Nephron progenitor cell (in vitro differentiated cells): ENCODE measurements at places on chromosomes 3 and 15.

GRCh38 chr15:40282869-40283614 lies at the start of gene ANKRD63:
ANKRD63 (minus strand) TSS chr15:40283064; CDS start chr15:40282586, 478 bp downstream.
- DNase-seq, result peak; percentile 60

- no peak for DNase-seq
Measured at GRCh38 chr3:40714771-40715345, 190.1 kb downstream of the ZNF621 start.

DNA sequence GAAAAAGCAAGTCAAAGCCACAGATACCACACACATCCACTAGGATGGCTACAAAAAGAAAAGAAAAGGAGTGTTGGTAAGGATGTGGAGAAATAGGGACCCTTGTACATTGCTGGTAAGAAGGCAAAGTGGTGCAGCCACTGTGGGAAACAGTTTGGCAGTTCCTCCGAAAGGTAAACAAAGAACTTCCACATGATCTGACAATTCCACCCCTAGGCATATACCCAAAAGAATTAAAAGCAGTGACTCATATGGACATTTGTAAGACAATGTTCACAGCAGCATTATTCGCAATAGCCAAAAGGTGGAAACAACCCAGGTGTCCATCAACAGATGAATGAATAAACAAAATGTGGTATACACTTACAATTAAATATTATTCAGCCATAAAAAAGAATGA lies 22.2 kb upstream of the GMPPB start:
- DNase-seq, result no peak

DNA sequence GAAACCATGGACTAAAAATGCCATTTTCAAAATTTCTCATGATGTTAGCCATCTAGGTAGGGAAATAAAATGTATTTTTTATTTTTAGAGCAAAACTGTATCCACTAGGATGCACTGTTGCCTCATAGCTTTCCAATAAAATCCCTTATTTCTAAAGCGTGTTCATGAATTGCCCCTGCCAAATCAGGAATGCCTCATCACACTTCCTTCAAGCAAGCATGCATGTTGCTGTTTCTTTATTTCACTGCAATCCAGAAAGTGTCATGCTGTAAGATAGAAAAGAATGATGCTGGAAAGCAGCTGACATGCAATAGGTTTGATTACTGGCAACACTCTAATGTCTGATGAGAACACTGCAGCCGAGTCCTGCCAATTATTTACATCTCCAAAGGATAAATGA lies 239.5 kb downstream of the CHL1 start:
- DNase-seq, result no peak

GRCh38 chr3:131356006-131356595 lies 25.5 kb upstream of the NUDT16 start:
- DNase-seq, result no peak

DNA sequence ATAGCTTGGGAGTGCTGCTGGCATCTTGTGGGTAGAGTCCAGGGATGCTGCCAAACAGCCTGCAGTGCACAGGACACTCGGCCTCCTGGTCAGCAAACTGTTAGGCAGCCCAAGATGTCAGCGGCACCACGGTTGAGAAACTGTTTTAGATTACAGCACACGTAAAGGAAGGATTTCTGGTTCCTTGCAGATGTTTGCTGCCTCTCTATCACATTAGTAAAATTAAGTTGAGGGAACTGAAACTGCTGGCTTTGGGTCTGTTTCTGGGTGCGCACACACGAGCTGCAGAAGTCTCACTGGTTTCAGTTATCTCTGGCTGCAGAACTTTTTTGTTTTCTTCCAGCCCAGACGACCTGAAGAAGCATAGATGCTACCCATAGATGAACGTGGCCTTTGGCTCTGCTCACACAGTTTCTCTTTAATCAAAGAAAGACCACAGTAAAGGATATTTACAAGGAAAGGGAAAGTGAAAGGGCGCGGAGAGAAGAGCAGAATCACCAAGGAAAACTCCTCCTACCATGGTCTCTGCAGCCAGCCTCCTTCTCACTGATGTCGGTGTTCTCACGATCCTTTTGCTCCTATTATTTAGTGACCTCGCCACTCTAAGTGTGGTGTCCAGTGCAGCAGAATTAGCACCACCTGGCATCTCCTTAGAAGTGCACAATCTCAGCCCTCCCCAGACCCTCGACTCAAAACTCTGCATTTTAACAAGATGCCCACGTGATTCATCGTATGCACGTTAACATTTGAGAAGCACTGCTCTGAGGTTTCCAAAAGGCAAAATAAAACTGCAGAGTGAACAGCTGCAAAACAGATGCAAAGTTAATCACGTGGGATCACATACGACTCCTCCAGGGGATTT lies 50.6 kb upstream of the AKAP13 start:
- no peak for DNase-seq

DNA sequence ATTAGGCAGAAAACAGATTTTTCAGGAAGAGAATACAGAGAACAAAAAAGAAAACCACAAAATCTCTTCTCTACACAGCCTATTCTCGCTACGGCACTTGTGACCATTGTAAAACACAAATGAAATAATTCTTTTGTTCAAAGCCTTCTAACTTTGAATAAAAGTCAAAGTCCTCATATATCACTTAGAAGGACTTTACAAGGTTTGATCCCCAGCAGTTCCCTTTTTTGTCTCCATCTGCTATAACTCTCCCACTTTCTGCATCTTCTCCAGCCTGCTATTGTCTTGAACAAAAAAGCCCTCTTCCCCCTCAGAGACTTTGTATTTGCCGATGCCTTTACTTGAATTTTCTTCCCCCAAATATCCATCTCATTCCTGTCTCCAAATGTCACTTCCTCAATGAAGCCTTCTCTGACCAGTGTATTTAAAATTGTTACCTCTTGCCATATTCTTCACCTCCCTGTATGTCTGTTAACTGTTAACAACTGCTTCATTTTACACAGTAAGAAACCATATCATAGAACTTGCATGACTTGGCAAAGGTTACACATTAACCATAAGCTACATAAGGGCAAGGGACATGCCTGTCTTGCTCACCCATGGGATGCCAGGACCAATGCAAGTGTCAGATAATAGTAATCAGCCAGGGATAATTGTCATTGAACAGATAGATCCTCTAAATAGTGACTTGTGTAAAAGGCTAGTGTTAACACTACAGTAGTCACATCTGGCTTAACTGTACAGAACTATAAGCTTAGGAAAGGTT lies 122.4 kb downstream of the CBLB start:
- DNase-seq, result no peak

DNA sequence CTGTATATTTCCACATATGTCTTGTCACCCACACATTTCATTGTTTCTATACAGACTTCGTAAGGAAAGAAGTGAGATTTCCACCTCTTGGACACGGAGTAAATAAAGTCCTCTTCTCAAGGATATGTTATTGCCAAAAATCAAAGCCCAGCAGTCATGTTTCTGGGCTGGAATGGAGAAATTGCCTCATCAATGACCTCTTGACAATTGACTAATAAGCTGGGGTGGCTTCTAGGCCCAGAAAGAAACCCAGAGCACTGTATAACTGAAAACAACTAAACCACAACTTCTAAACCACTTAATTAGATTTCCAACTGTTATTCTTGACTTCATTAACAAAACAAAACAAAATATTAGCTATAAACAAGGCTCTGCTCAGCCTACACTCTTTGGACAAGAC lies 56.4 kb upstream of the SLC24A5 start:
- DNase-seq, result no peak

GRCh38 chr15:88835646-88836045 lies 32.4 kb downstream of the ACAN start:
- no peak for DNase-seq

DNA sequence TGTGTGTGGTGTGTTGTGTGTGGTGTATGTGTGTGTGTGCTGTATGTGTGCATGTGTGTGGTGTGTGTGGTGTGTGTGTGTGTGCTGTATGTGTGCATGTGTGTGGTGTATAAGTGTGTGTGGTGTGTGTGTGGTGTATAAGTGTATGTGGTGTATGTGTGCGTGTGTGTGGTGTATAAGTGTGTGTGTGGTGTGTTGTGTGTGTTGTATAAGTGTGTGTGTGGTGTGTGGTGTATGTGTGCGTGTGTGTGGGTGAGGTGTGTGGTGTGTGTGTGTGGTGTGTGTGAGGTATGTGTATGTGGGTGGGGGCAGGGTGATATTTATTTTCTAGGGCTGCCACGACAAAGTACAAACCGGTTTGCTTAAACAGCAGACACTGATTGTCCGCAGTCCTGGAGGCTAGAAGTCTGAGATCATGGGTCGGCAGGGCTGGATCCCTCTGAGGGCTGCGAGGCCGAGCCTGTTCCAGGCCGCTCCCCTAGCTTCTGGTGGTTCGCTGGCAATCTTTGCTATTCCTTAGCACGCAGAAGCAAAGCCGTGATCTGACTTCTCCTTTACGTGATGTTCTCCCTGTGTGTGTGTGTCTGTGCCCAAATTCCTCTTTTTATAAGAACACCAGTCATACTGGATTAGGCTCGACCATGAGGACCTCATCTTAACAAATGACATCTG lies 160.2 kb downstream of the XXYLT1 start:
- no peak for DNase-seq

DNA sequence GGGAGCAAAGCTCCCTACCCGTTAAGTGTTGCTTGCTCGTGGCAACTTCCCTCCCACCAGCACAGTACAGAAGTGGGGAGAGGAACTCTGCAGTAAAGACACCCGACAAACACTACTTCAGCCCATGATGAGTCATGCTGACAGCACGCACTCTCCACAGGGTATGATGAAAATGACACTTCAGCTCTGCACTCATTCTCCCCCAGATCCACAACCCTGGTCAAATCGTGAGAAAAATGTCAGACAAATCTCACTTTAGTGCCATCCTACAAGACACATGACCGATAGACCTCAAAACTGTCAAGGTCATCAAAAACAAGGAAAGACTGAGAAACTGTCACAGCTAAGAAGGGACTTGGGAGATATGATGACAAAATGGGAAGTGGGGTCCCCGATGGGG lies 278.9 kb downstream of the OCA2 start:
- no peak for DNase-seq

- no peak for DNase-seq
Measured at GRCh38 chr3:183775781-183776180, 49.6 kb downstream of the MAP6D1 start.

DNA sequence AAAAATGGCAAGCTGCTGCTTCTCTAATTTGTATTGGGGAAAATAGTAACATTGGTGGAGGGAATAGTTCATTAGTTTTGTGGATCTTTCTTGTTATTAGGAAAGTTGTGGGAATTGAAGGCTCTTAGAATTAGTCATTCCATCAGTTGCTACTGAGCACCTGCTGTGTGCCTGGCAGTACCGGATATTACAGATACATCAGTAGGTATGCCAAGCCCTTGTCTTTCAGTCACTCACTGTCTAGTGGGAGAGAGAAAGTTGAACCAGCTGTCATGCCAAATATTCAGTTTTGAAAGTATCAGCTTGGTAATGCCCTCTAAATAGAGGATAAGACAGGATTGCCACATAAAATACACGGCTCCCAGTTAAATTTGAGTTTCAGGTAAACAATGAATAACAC lies 32.5 kb downstream of the IGSF10 start:
- no peak for DNase-seq

DNA sequence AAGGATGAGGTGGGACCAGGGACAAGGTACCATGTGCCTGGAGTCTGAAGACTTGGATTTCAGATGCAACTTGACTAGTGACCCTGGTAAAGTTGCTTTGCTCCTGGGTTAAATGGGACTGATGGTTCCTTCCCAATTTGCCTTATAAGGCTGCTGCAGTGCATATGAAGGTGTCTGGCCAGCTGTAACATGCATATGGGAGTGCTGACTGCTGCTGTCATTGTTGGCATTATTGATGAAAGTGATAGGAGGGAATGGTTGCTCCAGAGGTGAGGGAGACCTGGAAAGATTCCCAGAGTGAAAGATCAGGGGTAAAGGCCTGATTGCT lies 20.5 kb downstream of the CYP8B1 start:
- DNase-seq, result no peak

GRCh38 chr3:14520149-14520548 lies 20.0 kb downstream of the GRIP2 start:
- no peak for DNase-seq

- no peak for DNase-seq
Measured at GRCh38 chr15:44157679-44158078, 37.4 kb downstream of the FRMD5 start.

DNA sequence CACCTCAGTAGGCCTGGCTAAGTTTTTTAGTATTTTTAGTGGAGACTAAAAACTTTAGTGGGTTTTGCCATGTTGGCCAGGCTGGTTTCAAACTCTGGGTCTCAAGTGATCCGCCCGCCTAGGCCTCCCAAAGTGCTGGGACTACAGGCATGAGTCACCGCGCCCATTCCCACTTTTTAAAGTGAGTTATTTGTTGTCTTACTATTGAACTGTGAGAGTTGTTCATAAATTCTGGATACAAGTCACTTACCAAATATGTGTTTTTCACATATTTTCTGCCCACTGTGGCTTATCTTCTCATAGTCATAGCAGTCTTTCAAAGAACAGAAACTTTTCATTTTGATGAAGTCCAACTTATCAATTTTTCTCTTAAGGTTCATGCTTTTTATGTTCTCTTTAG lies 29.9 kb upstream of the SPSB4 start:
- DNase-seq, result no peak

GRCh38 chr3:23052620-23053019 lies 150.5 kb upstream of the UBE2E2 start:
- no peak for DNase-seq

DNA sequence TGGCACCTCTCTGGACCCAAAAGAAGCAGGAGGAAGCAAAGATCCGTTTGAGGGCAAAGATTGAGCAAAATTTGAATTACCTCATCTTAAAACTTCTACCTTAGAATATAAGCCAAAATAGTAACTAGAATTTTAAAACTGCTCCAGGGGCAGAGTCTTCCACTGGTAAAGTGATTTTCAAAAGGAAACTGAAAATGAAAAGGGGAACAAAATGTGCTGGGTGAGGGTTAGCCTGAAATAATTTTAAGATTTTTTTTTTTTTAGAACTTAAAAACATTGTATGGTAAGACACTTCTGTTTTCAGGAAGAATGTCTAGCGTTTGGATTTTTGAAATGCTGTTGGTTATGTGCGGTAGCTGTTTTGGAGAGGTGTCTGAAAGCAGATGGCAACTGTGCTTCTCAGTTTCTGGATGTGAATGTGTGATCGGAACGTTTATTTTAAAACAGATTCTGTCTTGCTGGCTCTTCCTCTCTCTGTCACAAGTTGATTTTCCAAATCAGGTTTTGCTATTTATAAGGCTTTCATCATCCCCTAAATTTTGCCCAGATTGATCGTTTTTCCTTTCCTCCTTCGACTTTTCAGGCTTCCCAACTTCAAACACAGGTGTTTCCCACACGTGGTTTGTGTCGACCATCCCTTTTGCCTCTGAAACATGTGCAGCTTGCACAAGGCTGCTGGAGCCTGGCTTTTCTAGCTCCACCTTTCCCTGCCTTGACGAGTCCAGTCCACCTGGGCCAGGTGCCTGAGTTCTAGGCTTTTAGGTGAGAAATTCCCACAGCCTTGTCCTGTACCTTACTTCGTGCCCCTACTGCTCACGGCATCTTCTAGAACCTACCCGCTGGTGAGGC lies 3.3 kb downstream of the LRRK1 start:
- DNase-seq, result no peak

DNA sequence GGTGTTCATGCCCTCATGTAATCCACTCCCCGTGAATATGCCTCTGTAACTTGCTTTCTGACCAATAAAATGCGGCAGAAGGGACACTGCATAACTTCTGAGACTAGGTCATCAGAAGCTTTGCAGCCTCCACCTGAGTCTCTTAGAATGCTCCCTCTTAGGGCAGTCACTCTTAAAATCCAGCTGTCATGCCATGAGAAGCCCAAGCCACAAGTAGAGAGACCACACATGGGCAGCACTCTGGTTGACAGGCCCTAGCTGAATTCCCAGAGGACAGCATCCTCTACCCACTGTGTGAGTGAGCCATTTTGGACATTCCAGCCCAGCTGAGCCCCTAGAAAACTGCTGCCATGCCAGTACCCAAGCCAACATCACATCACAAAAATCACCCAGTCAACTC lies 41.4 kb downstream of the SCAPER start:
- no peak for DNase-seq

GRCh38 chr3:105791919-105792786 lies 76.7 kb downstream of the CBLB start:
- DNase-seq, result no peak
